ENCODE measurements at places on chromosomes 13 and 19.

- DNase-seq, result no peak
Measured at GRCh38 chr19:40191836-40192646, 815 bp downstream of the MAP3K10 start.

GRCh38 chr13:44050450-44051063 lies 170.9 kb downstream of the LACC1 start:
- DNase-seq, result no peak

DNA sequence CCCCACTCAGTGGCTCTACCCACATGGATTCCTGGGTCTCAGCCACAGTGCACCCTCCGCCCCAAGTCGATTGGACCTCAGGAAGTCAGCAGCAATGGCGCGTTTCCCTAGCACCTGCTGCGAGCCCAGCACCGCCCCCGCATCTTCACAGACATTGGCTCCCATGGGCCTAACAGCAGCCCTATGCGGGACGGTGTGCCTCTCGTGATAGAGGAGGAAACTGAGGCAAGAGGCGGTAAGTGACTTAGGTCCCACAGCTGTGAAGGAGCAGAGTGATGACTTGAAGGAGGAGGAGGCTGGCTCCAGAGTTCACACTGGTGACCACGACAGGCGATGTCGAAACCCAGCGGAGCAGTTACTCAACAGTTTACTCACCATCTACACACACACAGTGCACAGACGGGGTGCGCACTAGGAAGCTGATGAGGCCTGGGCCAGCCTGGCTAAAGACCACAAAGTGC lies 104.5 kb upstream of the SOX1 start:
- no peak for DNase-seq

- DNase-seq, result no peak
Measured at GRCh38 chr13:59730026-59730425, 433.7 kb downstream of the DIAPH3 start.

DNA sequence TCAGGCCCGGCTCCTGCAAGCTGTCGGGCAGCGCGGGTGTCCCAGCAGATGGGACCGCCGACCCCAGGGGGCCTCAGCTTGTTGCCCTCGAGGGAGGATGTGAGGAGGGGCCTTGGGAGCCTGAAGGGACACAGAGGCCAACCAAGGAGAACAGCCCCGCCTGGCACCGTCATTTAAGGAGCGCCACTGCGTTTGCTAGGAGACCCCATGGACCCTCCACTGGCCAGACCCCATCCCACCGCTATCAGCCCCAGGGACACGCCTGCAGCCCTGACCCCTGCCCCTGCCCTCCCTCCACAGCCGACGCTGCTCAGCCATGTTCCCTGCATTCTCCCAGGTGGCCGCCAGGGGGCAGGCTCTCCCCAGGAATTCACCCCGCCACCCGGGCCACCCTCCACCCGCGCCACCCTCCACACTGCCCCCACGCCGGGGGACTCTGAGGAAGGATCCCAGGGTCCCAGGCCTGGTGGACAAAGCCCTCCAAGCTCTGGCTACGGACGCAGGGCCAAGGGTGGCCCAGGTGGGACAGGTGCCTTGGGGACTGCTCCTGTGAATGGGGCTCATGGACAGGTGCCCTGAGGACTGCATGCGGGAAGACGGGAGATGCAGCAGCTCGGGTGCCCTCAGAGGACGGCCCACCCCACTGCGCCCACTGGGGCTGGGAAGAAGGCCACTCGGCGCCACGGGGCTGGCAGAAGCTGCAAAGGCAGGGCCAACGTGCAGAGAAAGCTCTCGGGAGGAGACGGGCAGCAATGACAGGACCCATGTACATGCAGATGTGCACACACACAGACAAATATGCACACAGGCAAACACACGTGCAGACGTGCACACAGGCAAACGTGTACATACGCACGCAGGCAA lies 34.4 kb downstream of the PIP5K1C start:
- DNase-seq, result peak; percentile 93

- DNase-seq, result no peak
Measured at GRCh38 chr13:112688560-112689302, 1.1 kb upstream of the ATP11A start.

- DNase-seq, result no peak
Measured at GRCh38 chr19:49677231-49677900, at the start of gene PRMT1. PRMT1 (plus strand) TSS chr19:49677271; CDS start chr19:49677281, 10 bp downstream.

- DNase-seq, result no peak
Measured at GRCh38 chr19:37969695-37970094, 62.7 kb downstream of the SIPA1L3 start.

All from GM19239 (cell line).